NCI-H1436 treated with DMSO at 0.1 percent for 48 hours (cell line): ENCODE measurements at places on chromosomes 1 and 21.

- DNase-seq, result no peak
Observed at GRCh38 chr1:18385239-18385790, 95.4 kb upstream of the KLHDC7A start.

DNA sequence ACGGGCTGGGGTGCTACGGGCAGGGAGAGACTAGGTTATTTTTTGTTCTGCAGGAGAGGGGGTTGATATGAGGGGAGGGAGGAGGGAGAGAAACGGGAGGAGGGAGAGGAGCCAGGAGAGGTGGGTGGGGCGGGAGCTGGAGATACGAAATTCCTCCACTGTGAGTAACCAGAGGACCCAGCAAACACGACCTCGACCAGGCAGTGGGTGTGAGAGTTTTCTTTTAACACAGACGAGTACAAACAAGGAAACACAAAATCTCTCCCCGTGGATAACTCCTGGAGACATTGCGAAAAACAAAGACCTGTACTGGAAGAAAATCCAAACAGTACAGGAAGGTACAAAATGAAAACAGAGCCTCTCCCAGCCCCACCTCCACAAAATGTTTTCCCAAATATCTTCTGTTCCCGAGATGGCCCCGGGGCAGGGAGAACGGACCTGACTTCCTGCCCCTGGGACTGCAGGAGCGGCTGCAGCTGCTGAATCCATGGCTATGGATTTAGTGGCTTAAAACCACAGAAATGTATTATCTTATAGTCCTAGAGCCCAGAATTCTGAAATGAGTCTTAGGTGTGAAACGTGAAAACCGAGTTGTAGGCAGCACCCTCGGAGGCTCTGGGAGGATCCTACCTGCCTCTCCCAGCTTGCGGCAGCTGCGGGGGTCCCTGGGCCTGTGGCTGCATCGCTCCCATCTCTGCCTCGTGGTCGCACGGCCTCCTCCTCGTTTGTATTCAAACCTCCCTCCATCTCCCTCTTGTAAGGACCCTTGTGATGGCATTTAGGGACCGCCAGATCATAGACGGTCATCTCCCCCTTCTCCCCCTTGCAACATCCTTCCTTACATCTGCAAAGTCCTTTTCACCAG, 82.2 kb downstream of the RIPK4 start:
- DNase-seq, result no peak

DNA sequence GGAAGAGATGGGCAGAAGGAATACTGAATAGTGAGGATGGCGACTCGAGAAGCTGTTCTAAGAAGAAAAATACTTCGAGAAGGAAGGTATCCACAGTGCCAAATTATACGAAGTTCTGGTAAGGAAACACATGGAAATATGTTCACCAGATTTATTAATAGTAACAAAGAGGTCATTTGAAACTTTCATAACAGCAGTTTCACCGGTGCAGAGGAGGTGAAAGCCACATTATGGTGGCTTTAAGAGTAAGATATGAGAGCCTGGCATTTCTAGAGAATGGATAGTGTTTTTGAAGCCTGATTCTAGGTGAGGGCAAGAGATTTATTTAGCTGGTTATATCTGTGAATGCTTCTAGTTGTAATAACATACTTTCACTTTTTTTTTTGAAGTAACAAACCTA, 56.2 kb downstream of the DPYD start:
- no peak for DNase-seq

DNA sequence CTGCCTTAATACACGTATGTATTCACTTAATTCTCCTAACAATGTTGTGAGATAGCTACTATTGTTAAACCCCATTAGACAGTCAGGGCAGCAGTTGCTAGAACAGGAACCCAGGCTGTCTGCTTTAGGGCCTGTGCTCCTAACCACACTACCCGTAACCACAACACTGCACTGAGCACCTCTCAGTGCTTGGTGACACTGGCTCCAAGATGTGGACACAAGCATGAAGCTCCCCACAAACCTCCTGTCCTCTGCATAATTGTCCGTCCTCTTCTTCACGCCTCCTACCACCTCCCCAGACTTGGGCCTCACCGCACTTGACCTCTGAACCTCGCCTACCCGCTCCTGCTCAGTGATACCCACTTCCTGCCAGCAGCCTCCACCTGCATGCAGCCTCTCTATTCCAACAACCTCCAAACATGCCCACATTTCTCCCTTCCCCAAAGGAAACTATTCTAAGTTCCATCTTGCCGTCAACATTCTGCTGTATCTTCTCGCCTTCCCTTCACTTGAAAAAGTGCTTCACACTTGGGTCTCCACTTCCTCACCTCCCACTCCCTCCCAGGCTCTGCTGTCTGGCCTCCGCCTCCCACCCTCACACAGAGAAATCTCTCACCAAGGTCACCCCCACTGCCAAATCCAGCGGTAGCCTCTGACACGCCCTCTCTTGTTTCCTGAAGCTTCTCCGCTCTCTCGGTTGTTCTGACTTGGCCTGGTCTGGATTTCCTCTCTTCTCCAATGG, 14.6 kb upstream of the AHDC1 start:
- no peak for DNase-seq

DNA sequence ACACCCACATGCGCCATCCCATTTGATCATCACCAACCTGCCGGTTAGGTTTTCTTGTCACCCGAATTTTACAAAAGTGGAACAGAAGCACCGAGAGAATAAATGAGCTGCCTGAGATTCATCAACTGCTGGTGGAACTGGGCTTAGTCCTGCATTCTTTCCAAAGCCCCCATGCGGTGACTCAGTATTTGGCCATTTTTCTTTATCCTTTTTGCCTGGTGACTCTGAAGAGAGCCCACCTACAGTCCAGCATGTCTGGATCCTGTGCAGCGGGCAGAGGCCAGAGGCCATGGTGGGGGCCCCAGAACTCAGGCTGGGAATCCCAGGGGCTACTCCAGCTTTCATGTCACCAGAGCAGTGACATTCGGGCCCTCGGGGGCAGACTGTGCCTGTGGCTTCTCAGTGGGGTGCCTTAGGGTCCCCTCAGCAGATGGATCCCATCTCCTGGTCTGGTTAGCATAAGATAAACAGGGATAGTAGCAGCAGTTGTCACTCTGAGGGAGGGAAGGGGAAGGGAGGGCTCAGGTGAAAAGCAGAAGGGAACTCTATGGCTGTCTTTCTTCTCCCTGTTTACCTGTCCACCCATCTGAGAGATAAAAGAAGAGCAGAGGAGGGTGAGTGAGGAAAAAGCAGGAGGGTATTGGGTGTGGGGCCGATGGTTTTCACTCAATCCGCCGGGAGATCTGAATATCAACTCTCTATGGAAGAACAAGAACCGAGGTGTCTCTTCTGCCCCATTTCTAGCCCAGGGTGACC, 63.2 kb downstream of the KIF26B start:
- DNase-seq, result no peak

DNA sequence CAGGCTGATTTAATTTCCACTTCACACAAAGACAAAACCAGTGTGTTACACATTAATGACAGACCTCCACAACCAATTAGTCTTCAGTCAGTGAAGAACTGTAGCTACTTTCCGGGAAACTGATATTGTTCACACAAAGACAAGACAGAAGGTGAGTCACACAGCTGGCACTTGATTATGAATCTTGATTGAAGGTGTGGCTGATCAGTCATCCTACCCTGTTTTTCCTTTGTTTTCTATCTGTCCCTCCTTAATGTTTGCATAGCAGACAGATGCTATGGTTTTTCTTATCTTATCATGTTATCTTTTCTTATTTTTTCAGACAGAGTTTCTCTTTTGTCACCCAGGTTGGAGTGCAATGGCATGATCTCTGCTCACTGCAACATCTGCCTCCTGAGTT, 185.1 kb upstream of the GREM2 start:
- no peak for DNase-seq

DNA sequence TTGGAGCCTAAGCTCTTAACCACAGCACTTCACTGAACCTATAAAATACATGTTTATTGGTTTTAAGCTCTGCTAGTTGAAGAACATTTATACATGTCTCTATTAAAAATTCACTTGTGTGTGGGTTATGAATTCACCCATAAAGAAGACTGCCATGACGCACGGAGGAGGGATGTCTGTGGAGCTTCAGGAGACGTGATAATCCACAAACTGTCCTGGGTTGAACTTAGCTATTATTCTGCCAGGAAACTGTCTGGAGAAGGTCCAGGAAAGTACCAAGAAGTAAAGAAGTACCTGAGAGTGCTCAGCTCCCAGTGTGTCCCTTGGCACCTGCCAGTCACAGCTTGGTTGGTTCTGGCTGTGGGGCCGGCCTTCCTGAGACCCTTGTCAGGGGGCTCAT, 56.3 kb downstream of the DDR2 start:
- DNase-seq, result no peak

DNA sequence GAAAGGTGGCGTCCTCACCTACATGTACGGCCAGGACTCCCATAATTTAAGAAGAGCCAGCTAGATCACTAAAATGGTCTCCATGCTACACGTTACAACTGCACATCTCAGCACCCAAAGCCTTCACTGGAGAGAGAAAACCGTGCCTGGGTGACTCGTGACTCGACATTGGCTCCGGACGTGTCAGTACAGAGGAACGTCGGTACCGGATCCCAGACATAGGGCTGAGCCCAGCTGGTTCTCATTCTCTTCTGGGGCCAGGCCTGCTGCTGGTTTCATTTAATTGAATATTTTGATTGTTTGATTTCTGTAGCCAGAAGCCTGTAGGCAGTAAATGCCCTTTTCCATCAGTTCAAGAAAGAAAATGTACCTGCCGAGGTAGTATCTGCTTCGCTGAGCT, 93.1 kb downstream of the HHIPL2 start:
- no peak for DNase-seq

DNA sequence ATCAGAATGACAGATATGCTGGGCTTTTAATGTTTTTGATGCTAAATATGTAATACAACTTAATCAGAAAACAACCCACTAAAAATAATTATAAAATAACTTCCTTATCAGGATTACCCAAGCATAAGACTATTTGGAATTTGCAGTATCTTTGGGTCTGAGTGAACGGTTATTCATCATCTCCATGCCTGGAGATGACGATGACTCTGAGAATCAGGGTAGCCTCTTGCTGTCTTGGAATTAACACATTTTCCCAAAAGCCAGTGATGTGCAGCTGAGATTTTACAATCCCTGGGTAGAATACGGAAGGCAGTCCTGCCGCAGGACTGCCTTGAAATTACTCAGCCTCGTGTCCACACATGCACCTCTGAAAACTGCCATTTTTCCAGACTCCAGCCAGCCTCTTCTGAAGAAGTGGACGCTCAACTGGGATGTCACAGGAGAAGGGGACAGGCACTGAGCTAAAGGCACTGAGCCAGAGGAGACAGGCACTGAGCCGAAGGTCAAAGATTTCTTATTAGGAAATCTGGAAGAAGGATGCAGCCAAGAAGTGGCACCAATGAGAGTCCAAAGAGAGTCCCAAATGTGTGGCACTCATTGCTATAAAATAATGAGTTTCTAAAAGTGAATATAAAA, 85.5 kb downstream of the PGBD5 start:
- no peak for DNase-seq

- DNase-seq, result no peak
Observed at GRCh38 chr1:55793856-55794255, 578.7 kb upstream of the USP24 start.

DNA sequence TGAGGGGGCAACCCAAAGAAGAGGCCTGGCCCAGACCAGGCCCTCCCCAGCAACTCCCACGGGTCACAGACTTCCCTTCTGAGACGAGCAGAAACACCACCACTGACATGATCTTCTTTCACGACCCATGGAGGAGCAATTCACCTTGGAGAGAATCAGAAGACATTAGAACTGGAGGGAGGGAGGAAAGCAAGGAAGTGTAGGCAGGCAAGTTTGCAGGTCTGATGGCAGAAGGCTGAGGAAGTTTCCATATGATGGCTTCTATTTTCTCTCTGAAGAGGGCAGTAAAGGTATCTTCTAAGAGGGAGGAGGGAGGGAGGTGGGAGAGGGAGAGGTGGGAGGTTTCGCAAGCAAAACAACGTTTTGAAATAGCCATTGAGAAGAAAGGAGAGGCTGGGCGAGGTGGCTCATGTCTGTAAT, 1.4 kb upstream of the UBXN10 start:
- DNase-seq, result no peak

GRCh38 chr1:22636927-22637326, 499 bp downstream of the C1QA start:
- no peak for DNase-seq

DNA sequence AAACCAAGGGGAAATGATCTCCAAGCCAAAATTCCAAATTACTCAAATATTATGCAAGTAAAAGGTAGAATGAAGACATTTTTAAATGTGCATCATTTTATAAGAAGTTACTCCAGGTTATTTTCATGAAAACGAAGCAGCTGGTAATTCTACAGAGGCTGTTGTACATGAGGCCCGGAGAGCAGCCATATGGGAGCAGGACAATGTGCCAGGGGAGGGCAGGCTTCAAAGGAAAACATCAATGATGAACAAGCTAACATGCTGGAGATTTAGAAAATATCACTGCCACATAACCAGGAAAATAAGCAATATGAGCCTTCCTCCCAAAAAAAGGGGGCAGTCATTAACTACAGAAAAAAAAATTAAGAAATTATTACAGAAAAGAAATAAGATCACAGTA, 109.1 kb downstream of the TIAM1 start:
- no peak for DNase-seq

DNA sequence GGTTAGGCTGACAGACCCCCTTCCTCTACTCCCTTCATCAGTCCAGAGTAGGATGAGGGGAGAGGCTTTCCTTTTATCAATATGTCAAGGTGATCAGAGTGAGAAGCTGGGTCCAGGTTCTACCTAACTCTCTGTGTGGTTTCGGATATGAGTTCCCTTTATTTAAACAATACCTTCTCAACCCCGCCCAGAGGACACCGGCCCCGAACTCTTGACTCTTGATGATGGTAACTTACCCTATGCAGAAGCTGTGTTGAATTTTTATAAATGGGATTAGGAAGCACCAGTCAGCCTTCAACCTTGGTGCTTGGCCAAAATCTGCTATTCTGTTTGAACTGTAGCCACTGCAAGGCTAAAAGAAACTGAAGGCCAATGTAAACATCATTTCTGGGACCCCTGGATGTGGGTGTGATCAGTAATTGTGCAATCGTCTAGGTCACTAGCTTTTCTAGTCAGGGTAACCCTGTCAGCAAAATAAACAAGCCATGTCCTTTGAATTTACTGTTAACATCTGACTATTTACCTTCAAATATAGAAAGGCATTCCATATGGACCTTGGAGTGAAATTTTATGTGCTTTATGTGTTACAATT, 398.3 kb downstream of the SEC16B start:
- DNase-seq, result no peak

- no peak for DNase-seq
Observed at GRCh38 chr1:31957701-31958674, 19.8 kb upstream of the PTP4A2 start.

DNA sequence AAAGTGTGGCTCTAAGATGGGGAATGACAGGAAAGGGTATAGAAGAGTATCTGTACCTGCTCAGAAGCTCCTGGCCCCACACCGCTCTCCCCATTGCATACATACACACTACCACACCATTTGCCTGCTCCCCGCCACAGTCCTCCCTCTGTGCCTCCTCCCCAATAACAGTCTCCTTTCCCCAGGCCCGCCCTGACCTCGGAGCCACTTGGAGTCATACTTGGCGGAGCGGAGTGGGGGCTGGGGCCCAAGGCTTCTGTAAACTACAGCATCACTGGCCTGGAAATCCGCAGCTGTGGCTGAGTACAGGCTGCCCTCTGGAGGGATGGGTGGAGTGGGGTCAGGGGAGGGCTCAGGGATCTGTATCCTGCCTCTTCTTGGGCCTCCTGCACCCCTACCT, 8.6 kb downstream of the SEMA6C start:
- DNase-seq, result no peak
